Suprapubic skin (tissue), 4 donors: ENCODE measurements at places on chromosomes 4 and X.
A peak's percentile ranks its signal among the peaks of the same experiment; 100 is the strongest.

GRCh38 chr4:69640289-69640688, 847 bp upstream of the UGT2A2 start:
- no peak overlapping the region for H3K4me3 ChIP-seq
- H3K27me3 ChIP-seq: no peaks in the 10 kb centered on the region
- no peak overlapping the region for H3K27ac ChIP-seq
- H3K4me1 ChIP-seq: no peaks in the 10 kb centered on the region
- no peaks in the 10 kb centered on the region for H3K36me3 ChIP-seq
- DNase-seq: no peak

GRCh38 chr4:7194251-7195140, 2.2 kb downstream of the SORCS2 start:
- no peaks in the 10 kb centered on the region for H3K36me3 ChIP-seq
- H3K4me1 ChIP-seq: peaks cover 29% of the 10 kb centered on the region
- peaks cover 56% of the 10 kb centered on the region for H3K27me3 ChIP-seq
- DNase-seq: peak; percentile 63
- no peak overlapping the region for H3K27ac ChIP-seq
- H3K4me3 ChIP-seq: no peak overlapping the region

DNA sequence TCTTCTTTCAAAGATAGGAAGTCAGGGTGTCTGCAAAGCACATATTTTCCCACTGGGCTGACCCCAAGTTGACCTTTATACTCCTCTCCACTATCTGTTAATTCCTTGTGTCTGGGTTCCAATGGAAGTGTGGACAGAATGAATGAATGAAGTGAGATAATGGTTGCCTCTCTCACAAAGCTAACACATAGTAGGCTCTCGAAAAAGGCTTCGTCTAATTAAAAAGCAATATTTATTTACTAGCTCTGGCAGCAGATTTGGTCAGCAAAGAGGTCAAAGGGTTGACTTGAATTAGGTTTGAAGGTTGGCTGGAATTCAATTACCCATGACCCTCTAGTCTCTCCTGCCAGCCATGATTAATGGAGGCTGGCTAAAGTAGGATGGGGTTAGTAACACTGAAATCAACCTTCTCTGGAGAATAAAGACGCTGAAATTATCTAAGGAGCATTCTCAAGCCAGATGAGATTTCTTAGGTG, 280.3 kb upstream of the KLF3 start:
- H3K36me3 ChIP-seq: no peaks in the 10 kb centered on the region
- DNase-seq: no peak
- no peak overlapping the region for H3K27ac ChIP-seq
- H3K4me3 ChIP-seq: no peak overlapping the region
- no peaks in the 10 kb centered on the region for H3K27me3 ChIP-seq
- H3K4me1 ChIP-seq: peaks cover 64% of the 10 kb centered on the region

DNA sequence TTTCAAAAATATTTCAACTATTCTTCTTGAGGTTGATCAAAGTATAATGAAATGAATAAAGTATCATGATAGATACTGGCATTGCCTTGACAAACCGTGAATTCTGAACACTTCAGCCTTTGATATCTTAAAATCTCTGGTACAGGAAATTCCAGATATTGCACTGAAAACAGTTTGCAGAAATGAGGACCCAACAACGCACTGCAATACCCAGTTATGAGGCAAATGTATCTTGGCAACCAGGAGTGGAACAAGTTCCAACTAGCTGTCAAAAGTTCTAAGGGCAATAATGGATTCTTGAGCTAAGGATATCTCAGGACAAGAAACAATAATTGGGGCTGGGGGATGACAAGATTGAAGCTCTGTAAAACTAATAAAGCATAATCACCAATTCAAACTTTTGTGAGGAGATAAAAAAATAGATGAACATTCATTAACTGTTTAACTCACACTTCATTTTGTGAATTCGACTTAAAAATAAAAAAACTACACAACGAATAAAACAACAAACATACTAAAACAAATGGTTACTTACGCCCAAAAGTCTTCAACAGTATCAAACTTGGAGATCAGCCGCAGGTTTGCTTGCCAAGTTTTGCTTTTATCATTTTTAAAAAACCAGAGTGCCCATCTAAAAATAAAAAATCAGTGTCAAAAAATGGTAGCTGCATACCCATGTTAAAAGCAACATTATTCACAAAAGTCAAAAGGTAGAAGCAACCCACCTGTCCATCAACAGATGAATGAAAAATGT, 38.1 kb downstream of the EIF4E start:
- H3K36me3 ChIP-seq: peaks cover 42% of the 10 kb centered on the region
- H3K27ac ChIP-seq: no peak overlapping the region
- no peaks in the 10 kb centered on the region for H3K27me3 ChIP-seq
- no peak for DNase-seq

DNA sequence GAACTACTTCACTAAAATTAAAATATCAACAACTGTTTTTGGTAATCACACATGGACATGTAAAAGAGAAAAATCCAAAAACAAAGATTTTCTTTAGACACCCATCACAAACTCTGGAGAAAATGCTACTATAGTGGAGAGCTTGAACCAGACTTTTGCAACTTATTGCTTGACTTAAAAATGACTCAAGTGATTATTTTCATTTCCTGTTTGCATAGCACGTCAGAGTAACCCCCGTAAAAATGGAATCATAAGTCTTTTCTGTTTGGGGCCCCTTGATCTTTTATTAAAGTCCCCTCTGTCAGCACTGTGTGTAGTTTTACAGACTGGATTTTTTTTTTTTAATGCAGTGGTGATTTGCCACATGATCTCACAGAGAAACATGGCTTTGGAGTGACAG, 79.5 kb downstream of the PRKG2 start:
- no peak for DNase-seq
- no peaks in the 10 kb centered on the region for H3K36me3 ChIP-seq
- H3K4me3 ChIP-seq: no peak overlapping the region
- no peak overlapping the region for H3K27ac ChIP-seq
- H3K27me3 ChIP-seq: no peaks in the 10 kb centered on the region
